ENCODE measurements at places on chromosomes 12 and 14.
A peak's percentile ranks its signal among the peaks of the same experiment; 100 is the strongest.

GRCh38 chr14:95189367-95190132 lies 32.2 kb upstream of the DICER1 start:
- DNase-seq: peak; percentile 75

DNA sequence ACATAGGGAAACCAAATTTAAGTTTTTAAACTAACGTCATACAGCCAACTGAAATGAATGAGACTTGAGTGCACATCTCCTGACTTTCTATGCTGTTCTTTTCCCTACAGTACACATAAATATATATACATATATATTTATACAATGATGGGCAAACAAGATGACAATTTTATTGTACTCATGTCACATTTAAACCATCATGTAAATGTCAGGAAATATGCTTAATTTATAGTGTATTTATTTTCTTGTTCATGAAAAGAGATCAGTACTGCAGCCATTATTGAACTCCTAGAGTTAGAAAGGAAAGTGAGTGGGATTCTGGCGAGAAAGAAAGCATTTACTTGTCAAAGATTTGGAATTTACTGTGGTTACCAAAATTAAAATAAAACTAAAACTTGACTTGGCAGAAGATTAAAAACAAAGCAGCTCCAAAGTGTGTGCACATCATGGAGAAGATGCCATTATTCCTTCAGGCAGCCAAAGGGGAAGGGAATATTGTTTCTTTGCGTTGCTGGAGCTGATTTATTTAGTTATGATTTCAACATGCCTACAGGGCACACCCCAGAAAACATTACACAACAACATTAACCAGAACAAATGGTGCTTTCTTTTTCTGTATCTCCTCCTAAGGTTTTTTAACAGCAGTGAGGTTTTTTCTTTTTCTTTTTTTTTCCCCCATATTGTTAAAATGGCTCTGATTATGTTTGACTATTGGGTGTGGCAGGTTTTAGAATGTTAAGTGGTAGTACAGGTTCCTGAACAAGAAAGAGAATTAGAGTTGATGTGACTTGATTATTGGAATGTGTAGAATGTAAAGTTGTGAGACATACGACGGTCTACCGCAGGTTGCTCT lies 144.6 kb downstream of the RAD51B start:
- DNase-seq: no peak

GRCh38 chr14:70057519-70058136 lies 131.1 kb downstream of the SLC8A3 start:
- DNase-seq: no peak

GRCh38 chr14:84144166-84144565 lies 1385.8 kb upstream of the FLRT2 start:
- peak; percentile 43 for DNase-seq

- DNase-seq: peak; percentile 12
Observed at GRCh38 chr12:129523621-129524020, 380.2 kb downstream of the TMEM132D start.

- peak; percentile 56 for DNase-seq
Observed at GRCh38 chr12:55707219-55707671, 459 bp downstream of the ITGA7 start.

GRCh38 chr12:11814374-11814773 lies 164.9 kb downstream of the ETV6 start:
- peak; percentile 84 for DNase-seq

Measured in astrocyte of the hippocampus (primary cell).